DND-41 (cell line): ENCODE measurements at places on chromosomes 3 and 15.

DNA sequence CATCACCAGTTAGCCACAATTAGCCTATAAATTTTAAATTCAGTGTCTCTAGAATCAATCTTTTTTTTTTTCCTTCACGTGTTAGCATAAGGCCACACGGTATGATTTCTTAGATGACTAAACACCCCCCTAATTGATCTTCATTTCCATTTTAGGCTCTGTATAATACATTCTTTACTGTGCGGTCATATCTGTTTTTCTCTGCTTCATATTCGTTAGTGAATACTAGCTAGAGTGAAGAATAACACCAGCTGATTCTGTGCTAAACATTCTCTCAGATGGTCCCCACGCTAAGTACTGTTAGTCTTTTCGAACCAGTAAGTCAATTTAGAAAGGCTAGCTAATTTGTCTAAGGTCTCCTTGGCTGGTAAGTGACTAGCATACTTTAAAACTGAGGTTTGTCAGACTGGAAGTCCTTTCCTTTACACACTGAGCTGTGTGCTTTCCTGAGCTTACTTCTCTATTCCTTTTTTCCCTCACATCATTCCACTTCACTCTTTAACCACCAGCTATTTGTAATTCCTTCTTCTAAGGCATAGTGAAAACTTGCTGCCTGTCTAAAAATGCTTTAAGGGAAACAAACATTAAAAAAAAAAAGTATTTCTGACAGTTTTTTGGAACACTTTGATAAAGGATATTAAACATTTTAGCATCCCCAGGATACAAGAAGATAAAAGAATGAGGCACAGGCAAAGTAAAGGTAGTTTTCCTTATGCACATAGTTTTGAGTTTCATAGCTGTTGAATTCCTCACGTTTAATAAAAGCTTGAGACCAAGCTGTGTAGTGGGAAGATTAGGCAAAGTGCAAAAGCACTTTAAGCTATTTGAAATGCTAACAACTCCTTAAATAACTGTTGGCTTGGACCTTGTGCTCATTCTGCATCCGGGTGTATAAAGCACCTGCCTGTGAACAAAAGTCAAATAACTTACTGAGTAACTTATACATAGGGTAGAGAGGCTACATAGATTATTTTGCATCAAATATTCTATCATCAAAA lies 17.1 kb downstream of the ZFAND6 start:
- no peak for DNase-seq

DNA sequence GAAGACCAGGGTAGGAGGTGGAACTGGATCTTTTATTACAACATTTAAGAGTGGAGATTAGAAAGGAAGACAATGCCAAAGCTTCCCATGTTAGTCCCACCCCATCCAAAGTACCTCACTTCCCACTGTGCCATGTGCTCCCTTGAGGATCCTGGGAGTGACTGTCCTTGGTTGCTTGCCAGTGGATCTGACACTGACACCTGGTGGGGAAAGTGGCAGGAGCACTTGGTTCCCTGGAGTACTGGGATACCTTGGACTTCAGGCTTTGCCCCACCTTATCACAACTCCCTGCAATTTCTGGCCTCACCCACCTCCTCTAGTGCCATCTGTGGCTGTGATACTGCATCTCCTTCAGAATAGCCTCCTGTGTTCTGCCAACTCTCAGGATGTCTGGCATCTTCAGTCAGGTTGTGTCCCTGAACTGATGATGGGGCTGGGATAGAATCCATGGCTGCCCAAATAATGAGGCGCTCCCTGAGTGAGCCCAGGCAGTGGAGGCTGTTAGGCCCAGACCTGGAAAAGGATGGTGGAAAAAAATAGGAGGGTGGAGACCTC lies 1.3 kb downstream of the ELL3 start:
- DNase-seq, result no peak

- no peak for DNase-seq
Measured at GRCh38 chr15:100055821-100056220, 286.0 kb downstream of the ADAMTS17 start.

DNA sequence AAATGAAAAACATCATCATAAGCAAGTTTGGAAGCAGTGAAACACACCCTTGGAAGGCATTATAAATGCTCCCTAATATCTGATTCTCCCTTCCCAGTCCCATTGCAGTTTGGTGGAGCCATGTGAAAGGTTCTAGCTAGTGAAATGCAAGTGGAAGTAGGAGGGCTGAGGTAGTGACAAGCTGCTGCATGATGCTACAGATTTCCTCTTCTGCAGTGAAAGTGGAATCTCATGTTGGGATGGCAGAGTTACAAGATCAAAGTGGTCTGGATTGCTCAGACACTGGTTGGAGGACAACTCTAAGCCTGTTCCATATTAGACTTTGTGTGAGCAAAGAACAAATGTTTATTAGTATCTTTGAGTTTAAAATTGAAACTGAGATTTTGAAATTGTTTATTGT lies 3.3 kb upstream of the PDCD6IP start:
- DNase-seq, result no peak

- DNase-seq, result no peak
Measured at GRCh38 chr3:112671930-112672715, 31.2 kb upstream of the CCDC80 start.

GRCh38 chr15:72796210-72796514 lies 12.6 kb upstream of the ADPGK start:
- no peak for DNase-seq

GRCh38 chr3:137978328-137978727 lies 31.6 kb upstream of the CLDN18 start:
- no peak for DNase-seq

- no peak for DNase-seq
Measured at GRCh38 chr3:174776123-174776522, 83.0 kb upstream of the NAALADL2 start.

DNA sequence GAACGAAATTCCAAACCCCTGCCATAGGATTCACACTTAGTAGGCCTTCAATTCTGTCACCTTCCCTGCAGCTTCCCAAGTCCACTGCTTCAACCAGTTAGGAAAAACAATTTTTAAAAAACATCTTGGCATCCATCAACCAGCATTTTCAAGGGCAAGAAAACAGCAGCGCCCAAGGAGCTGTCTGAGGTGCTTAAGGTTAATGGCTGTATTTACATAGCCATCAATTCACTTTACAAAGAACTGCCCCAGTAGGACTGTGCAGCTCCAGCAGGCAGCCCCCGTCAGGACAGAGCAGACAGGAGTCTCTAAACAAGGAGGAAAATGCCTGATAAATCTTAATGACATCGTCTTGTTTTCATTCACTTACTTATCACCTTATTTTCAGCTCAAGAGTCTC lies 13.3 kb downstream of the TAFA4 start:
- peak; percentile 11 for DNase-seq

DNA sequence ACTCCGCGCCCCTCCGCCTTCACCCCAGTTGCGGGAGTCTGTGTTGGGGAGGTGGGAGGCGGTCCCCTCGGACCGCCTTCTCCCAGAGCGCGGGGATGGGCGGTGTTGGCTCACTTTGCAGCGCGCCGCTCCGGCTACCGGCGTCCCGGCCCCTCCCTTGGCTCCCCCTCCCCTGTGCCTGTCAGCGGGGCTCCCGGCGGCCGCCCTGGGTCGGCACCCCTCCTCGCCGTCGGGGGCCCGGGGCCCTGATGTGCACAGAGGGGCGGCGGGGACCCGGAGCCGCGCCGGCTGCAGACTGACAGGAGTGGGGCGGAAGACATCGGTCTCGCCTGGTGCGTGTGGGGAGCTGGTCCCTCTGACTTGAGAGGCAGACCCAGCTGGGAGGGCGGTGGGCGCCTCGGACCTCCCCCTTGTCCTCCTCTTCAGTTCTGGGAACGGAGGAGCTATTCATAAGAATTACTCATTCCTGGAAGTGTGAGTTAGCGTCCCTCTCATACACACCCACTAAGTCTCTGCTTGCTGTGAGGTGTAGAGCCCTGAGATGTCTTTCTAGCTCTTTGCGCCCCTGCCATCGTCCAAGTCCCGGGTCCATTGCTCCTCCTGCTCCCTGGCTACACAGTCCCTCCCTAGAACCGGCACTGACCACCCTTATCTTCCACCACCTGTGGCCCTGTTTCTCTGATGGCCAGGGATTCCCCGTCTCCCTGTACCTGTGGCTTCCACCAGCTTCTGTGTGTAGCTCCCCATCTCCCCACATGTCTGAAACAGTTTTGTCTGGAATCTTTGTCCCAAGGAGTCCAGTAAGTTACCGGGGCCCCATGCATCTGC lies 42.3 kb upstream of the ROPN1 start:
- DNase-seq, result no peak

GRCh38 chr3:149572796-149573414 lies 84.9 kb downstream of the WWTR1 start:
- DNase-seq, result no peak

- no peak for DNase-seq
Measured at GRCh38 chr3:177633671-177634207, 436.5 kb upstream of the TBL1XR1 start.

DNA sequence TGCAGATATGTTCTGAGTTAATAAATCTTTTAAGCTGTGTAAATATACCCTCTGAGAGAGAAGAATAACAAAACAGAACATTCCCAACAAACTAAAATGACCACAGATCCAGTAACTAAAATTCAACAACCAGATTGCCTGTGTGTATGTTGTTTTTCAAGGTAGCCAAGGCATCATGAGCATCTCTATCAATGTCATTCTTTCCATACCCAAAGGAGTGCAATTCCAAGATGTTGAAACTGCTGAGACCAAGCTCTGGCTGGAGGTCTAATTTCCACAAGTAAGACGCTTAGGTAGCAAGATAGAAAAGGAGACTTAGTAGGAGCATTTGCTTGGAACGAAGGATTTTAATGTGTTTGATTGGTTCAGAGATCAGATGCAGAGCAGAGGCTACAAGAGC lies 276.3 kb downstream of the RBMS3 start:
- no peak for DNase-seq

DNA sequence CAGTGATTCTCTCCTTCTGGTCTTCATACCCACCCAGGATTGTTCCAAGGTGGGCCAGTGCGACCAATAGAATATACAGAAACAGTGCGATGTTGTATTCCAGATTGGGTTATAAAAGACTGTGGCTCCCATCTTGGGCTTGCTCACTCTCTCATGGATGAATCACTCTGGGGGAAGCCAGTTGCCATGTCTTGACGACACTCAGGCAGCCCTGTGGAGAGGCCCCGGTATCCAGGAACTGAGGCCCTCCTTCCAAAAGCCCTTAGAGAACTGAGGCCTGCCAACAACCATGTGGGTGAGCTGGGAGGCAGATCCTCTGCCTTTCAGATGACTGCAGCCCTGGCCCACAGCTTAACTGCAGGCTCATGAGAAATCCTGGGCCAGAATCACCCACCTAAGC lies 57.2 kb downstream of the SH3GL3 start:
- no peak for DNase-seq

DNA sequence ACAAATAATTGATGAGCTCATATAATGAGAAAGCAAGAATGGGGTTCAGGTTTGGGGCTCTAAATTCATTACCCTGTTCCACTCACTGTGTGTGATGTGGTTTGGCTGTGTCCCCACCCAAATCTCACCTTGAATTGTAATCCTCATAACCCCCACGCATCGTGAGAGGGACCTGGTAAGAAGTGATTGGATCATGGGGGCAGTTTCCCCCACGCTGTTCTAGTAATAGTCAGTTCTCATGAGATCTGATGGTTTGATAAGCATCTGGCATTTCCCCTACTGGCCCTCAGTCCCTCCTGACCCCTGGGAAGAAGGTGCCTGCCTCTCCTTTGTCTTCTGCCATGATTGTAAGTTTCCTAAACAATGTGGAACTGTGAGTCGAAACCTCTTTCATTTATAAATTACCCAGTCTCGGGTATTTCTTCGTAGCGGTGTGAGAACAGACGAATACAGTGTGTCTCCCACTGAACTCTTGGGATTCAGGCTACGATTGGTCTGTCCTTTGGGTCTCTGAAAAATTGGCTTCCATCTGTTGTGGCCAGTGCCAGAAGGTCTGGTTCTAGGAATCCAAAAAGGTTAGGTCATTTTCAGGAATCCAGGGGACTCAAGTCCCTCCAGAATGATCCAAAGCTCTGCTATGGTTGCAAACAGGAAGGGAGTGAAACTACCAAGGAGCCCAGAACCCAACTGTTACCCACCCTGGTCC lies 87.7 kb downstream of the XXYLT1 start:
- DNase-seq, result no peak

GRCh38 chr3:15794303-15794771 lies 3.4 kb downstream of the ANKRD28 start:
- no peak for DNase-seq

- no peak for DNase-seq
Measured at GRCh38 chr3:104933972-104934371, 432.7 kb upstream of the ALCAM start.

DNA sequence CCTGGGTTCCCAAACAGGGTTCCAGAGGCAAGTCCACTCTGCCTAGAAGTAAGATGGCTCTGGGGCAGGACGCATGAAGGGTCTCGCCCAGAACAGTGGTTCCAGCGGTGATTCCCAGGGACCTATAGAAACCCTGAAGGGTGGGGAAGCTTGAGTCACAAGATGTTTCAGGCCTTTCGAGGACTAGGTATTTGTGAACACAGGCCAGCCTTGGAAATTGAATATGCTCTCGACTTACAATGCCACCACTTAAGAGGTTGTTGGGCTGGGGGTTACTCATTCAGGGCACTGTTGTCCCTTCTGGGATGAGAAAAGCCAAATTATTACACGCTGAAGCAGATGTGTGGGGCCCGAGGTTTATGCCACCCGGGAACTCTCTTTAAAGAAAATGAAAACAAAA lies 152.0 kb downstream of the TJP1 start:
- no peak for DNase-seq

GRCh38 chr15:45185903-45186770 lies 1.6 kb downstream of the SHF start:
- no peak for DNase-seq

- no peak for DNase-seq
Measured at GRCh38 chr3:29463304-29463703, 182.4 kb downstream of the RBMS3 start.

DNA sequence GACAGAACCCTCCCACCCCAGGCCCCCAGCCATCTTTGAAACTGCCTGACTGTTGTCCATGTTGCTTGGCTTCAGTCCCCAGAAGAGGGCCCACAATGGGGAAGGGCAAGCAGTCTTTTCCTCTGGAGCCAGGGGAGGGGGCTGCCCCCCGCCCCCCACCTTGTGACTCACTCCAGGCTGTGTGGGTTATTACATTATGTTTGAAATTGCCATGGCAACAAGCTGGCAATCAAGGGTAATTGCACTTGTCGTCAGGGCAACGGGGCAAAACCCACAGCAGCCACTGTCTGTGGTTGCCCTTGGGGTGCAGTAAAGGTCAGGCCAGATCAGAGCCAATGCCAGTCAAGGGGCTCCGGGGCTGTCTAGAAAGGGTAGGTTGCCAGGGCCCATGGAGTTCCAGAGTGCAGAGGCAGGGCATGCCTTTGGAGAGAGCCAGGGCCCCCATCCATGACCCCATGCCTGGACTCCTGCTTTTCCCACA lies 3.1 kb upstream of the CAMKV start:
- no peak for DNase-seq
